ENCODE measurements at places on chromosomes 11 and 22. TPM values are rescaled to one million over a fixed set of nuclear protein-coding genes. Genes with fewer than 3 reads are reported as not detected.

Gene OR6T1
- not detected for total RNA-seq

Gene LRRC4C
- total RNA-seq, result not detected

Gene USP2
- total RNA-seq, result 0.35 TPM

Gene MPEG1
- total RNA-seq, result not detected

Gene ELFN2
- 0.09 TPM for total RNA-seq

Gene FAT3
- total RNA-seq, result not detected

Gene ZDHHC24
- total RNA-seq, result 12.2 TPM

Gene NXPE2
- total RNA-seq, result not detected

Gene BEST1
- total RNA-seq, result not detected

Gene ZBTB16
- total RNA-seq, result 3.8 TPM

Data from activated CD4-positive, alpha-beta T cell treated with anti-CD3 and anti-CD28 coated beads, Interleukin-2, amount 10 ng/mL, durations not matched to agents 24 days and 14 days (primary cell).